ENCODE measurements at places on chromosomes 12 and 14.

DNA sequence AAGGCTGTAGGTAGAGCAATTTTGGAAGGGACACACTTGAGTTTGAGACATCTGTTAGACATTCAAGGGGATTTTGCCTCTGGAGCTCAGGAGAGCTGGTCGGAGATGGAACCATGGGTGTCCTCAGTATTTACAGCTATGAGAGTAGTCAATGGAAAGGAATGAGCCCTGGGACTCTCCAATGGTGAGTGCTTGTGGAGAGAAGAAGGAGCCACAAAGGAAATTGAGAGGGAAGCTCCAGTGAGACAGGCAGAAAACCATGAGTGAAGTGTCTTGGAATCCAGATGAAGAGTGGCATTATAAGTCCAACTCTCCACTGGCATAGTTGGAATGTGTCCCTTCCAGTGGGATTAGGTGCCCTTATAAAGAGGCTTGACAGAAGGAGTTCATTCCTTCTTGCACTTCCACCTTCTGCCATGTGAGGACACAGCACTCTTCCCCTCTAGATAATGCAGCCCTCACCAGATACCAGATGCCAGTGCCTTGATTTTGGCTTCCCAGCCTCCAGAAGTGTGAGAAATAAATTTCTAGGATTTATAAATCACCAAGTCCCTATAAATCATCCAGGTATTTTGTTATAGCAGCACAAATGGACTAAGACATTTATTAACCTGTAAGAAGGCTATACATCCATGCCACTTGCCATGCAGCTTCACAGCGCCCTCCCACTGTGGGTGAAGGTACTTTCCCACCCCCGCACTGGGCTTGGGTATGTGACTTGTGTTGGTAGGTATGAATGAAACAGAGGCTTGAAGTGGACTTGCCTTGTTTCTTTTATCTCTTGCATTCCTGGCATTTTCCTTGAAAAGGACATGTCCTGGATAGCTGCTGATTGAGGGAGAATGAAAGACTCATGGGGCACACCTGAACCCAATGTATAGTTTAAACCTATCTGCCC is 27.3 kb downstream of the LLPH start:
- no peak for DNase-seq

- DNase-seq, result no peak
Observed at GRCh38 chr12:116937640-116938039, 26.9 kb downstream of the FBXW8 start.

DNA sequence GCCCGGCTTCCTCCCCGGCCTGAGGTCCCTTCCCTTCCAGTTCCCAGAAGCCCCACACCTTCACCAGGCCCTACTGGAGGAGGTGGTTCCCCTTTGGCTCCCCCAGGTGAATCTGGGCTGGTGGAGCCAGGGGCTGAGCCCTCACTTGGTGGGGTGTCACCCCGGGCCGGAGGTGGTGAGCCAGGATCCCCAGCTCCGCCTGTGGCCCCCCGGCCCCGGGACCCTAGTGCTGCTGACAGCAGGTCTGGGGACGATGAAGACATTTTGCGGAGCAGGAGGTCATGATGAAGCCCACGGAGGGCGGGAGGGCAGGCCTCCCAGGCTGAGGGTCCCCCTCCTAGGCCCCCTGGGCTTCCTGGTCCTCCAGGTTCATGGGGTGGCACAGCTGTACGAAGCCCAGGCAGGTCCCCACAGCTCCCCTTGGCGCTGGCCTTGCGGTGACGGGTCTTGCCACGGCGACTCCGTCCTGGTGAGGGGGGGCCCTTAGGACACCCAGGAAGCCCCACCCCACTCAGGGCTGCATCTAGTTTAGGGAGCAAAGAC is 16.6 kb downstream of the MAP3K12 start:
- DNase-seq, result no peak

GRCh38 chr14:22460461-22461195 is 128.4 kb downstream of the DAD1 start:
- DNase-seq, result no peak

GRCh38 chr14:22998329-22999012 is 11.5 kb downstream of the C14orf93 start:
- DNase-seq, result no peak

GRCh38 chr14:53620890-53621289 is 335.7 kb downstream of the BMP4 start:
- no peak for DNase-seq

DNA sequence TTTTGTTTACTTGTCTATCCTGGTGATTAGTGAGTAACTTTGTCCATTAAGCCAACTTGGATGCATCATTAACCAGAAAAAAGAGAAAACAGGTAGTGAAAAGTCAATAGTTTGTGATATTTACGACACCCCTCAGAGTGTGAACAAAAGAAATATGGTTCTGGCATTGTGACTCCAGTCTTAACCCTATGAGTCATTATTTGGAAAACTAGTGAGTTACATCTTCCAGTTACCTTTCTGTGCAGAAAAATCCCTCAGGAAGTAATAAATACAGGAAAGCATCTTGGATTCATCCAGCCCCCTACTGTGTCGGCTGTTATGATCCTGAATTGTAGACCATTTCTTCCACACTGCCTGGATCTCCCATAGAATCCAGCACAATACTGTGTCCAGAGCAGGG is 379.1 kb downstream of the GALC start:
- no peak for DNase-seq

DNA sequence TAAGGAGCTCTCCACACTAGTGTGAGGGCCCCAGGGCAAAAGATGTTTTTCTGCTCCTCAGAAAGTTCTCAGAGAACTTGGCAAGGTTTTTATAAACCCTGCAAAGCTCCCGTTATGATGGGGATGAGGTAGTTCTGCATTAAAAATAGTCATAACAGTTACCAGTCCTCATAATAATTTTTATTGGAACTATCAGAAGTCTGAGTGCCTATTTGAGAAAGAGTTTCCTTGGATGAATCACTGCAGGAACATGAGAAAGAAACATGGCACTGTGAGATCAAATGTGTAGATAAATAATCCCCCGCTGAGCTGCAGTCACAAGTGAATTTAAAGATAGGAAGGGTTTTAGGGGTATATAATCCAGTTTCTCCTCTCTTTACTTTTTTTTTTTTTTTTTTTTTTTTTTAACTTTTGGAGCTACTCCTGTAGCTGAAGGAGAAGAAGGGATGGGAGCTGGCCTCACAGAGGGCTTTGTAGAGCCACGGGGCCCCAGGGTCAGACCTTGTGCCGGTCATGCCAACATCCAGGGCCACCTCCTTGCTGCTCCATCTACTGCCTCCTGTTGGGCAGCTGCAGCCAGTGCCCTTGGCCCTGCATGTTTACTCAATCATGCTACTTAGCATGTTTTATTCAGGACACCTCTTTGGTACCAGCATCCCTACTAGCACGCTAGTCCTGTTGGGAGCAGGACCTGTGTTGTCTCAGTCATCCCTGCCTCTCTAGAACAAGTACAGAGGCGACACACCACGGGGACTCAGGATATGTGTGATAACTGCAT is 39.5 kb downstream of the EVL start:
- DNase-seq, result no peak

- no peak for DNase-seq
Observed at GRCh38 chr12:108826807-108827721, 30.3 kb downstream of the SSH1 start.

DNA sequence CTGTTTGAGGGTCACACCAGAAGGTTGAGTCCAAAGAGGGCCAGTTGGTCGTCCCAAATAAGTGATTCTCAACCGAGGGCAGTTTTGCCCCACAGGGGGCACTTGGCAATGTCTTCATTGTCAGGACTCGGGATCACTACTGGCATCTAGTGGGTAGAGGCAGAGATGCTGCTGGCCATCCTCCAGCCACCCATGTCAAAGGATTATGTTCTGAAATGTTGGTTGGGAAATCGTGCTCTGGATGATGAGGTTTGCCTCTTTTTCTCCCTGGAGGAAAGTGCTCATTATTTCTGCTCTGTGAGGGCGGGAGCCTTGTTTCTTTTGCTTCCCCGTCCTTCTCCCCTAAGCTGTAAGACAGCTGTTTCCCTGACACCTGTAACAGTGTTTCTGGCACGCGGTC is 3.6 kb downstream of the ZNF839 start:
- DNase-seq, result no peak

- DNase-seq, result no peak
Observed at GRCh38 chr14:101075801-101076413, 172.4 kb upstream of the RTL1 start.

DNA sequence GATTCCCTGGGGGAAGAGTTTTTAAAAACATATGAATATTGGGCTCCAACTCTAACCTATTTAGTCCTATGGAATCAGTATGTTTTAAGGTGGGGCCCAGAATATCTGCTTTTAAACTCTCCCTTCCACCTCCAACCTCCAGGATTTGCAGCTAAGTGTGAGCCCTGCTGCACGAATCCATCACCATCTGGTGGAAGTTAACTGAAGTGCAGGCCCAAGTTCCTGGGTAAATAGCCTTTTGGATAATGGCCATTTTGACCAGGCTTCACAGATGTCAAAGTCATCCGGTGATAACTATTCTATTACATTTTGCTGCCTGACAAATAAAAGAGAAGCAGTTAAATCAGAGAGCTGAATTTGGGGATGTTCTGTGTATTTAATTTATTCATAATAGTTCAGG is 58.1 kb upstream of the RMST start:
- peak; percentile 59 for DNase-seq

GRCh38 chr12:105175397-105175990 is 60.5 kb downstream of the APPL2 start:
- DNase-seq, result no peak

DNA sequence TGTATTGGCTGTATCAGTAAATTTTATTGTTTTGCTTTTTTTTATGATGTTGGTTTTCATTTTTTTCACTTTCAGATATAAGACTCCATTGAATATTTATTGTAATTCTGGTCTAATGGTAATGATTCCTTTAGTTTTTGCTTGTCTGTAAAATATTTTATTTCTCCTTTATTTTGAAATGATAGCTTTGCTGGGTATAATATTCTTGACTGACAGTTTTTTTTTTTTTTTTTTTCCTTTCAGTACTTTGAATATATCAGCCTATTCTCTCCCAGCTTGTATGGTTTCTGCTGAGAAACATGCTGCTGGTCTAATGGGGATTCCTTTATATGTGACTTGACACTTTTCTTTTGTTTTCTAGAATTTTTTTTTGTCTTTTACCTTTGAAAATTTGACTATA is 195.1 kb upstream of the SLC38A2 start:
- DNase-seq, result no peak

DNA sequence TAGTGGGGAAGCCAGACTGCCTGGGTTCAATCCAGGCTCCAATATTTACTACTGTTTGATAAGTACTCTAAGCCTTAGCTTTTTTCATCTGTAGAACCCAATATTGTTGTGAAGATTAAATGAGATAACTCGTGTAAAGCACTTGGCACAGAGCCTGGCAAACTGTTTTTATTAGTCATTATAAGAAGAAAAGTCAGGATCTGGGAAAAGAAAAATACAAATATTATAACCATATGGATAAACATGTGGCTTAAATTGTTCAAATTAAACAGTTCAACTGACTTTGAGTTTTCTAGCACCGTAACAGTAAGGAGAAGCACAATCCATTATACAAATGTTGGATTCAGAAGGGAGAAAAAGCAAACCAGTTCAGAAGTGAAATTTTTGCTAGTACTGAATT is 22.0 kb upstream of the CDK17 start:
- no peak for DNase-seq

GRCh38 chr14:28823245-28823644 is 56.7 kb downstream of the FOXG1 start:
- DNase-seq, result no peak

DNA sequence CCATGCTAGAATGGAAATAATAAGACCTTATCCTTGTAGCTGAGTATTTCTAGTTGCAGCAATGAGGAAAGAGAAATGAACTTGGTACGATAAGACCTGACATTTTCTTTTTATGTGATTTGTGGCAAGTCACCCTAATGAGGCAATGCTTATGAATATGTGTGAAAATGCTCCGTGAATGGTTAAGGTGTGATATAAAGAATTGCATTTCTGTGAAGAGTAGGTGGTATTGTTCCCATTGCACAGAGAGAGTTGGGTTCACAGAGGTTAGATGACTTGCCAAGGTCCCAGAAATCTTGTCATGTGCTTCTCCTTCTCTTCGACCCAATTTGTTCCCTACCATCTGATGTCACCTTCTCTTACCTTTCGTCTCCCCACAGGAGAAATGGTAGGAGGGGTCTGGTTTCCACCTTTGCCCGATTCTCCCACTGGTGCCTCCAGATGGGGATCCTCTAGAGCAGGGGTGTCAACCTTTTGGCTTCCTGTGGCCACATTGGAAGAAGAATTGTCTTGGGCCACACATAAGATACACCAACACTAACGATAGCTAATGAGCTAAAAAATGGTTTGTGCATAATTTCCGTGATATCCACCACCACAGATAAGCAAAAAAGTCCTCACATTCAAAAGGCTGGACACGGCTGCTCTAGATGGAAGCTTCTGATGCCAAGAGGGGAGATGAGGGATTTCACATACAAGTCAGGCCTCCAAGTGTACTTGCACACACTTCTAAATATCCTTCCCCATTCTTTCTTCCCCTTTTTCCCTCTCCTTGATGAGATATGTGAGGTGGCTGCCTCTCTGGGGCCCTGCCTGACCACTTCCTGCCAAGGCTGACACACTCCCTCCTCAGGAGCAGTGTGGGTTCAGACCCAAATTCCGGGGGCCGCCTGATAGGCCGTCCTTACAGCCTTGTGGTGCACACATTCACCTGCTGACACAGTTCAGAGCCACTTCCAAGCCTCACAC is 96.1 kb downstream of the PLXNC1 start:
- DNase-seq, result no peak

GRCh38 chr14:61065656-61066055 is 84.6 kb downstream of the SLC38A6 start:
- DNase-seq, result no peak

GRCh38 chr12:106586803-106587684 is 4.2 kb downstream of the RFX4 start:
- no peak for DNase-seq

GRCh38 chr14:21978184-21978998 is 304.8 kb upstream of the OR4E1 start:
- peak; percentile 77 for DNase-seq

DNA sequence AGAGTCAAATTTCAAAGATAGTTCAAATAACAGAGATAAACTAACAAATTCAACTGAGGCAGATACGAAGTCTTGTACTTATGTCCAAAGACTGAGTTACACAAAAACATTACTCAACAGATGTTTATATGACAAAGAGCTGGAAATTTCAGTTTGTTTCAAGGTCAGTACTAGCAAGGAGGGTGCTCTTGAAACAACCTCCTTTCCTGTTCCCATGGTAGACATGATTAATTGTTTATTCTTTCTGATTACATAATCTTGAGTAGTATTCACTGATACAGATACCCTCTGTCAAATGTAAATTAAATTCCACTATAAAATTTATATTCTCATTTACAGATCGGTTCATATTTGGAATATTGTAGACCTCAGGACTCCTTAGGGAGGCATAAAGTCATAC is 23.4 kb downstream of the TSPAN8 start:
- no peak for DNase-seq

DNA sequence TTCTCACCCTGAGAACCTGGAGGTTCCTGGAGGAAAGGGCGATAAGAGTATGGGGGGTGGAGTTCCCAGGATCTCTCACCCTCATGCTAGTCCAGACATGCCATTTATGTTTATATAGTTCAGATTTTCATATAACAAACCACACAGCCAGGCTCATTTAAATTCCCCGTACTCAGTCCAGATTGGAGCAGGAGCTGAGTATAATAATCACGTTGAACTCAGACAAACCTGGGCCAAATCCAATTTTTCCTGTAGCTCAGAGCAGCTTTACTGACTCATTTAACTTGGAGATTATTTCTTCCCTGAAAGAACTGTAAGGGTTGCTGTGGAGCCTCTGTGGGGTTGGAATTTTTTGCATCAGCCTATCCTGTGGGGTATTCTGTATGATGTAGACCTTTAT is 660.8 kb downstream of the TMEM121 start:
- no peak for DNase-seq
